ENCODE measurements at places on chromosomes 11 and 22.

GRCh38 chr11:8263109-8263768 is 439 bp downstream of the LMO1 start:
- no peak for DNase-seq

- DNase-seq = peak; percentile 56
These were observed 33.8 kb downstream of the OR2AG2 start for GRCh38 chr11:6737872-6738466.

DNA sequence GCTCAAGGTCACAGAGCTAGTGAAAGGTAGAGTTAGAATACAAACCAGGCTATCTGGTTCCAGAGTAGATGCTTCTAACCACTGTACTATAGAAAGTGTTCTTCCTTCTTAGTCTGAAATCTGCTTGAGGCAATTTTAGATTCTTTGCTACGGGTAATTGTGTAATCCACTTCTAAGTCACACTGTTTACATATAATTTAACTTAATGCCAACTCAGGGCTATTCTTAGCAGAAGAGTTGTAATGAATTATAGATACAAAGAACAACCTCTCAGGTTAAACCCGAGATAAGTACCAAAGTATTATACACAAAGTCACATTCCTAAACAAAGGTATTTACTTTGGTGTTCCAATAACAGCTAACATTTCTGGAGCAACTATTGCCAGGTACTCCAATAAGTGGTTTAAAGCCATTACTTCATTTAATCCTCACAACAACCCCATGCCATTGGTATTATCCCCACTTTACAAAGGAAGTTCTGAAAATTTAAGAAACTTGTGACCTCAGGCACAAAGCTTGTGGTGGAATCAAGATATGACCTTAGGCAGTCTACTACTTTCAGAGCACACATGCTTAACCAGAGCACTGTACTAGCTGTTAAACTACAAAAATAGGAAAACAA is 31.1 kb upstream of the DDI1 start:
- peak; percentile 58 for DNase-seq

- no peak for DNase-seq
These were observed 629.5 kb downstream of the BRD1 start for GRCh38 chr22:49197986-49198704.

DNA sequence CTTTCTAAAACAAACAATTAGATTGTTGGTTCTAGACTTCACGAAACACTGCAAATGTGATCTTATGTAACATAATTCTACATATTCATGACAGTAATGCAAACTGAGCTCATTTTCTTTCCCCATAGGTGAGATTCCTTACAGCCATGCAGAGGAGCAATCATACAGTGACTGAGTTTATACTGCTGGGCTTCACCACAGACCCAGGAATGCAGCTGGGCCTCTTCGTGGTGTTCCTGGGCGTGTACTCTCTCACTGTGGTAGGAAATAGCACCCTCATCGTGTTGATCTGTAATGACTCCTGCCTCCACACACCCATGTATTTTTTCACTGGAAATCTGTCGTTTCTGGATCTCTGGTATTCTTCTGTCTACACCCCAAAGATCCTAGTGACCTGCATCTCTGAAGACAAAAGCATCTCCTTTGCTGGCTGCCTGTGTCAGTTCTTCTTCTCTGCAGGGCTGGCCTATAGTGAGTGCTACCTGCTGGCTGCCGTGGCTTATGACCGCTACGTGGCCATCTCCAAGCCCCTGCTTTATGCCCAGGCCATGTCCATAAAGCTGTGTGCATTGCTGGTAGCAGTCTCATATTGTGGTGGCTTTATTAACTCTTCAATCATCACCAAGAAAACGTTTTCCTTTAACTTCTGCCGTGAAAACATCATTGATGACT is 1.5 kb downstream of the OR9G1 start:
- DNase-seq = no peak

DNA sequence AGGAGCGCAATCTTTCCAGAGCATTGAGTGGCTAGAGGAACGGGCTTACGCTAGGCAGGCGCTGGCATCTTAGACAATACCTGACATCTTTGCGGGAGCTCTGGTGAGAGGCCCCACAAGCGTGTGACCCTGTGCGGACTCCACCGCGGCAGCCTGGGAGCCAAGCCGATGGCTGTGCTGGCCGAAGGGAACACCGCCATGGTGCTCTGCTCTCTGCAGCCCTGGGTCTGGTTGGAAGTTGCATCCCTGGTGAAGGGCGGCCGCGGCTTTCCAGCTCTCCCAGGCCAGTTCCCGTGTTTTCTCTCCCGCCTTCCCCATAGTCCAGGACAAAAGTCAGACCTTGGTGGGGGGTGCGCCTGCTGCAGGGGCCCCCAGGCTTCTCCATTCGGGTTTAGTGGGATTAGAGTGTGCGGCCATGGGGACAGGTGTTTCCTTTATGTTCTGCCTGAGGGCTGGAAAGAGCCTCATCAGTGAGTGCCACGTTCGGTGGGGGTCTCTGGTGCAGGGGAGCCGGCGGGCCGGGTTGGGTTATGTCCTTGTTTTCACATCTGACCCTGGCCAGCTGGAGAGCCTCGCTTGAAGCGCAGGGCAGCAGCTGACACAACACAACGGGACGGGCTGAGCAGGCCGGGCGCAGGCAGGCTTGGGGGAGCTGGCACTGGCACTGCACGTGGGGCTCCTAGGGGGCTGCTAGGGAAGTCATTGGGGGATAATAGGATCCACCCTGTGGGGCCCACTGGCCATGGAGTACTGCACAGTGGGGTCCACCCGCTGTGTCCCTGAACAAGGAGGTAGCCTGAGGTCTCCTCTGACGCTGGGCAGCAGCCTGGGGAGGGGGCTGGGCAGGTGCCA is 94.8 kb downstream of the KCNQ1 start:
- no peak for DNase-seq

Measured in foreskin fibroblast (primary cell).